ENCODE measurements at places on chromosomes 11 and 22.
A peak's percentile ranks its signal among the peaks of the same experiment; 100 is the strongest.

GRCh38 chr11:124970925-124971324 is 16.9 kb downstream of the CCDC15 start:
- DNase-seq, result peak; percentile 33

- DNase-seq, result peak; percentile 9
Observed at GRCh38 chr11:125105926-125106325, 5.5 kb downstream of the TMEM218 start.

DNA sequence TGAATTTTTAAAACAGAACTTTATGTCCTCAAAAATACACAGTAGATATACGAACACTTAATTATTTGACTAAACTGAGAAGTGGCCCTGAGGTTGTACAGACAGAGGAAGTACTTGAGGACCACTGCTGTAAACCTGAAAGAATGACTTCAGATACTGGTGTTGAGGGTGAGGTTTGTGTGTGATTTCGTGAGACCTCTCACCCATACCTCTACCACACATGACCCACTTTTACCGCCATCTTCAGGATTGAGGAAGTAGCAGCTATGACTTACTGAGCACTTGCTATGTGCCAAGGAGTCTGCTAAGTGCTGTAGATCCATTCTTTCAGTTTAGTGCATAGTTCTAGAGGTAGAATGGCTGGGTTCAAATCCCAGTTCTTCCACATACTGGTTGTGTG is 21.9 kb downstream of the MMP13 start:
- peak; percentile 2 for DNase-seq

DNA sequence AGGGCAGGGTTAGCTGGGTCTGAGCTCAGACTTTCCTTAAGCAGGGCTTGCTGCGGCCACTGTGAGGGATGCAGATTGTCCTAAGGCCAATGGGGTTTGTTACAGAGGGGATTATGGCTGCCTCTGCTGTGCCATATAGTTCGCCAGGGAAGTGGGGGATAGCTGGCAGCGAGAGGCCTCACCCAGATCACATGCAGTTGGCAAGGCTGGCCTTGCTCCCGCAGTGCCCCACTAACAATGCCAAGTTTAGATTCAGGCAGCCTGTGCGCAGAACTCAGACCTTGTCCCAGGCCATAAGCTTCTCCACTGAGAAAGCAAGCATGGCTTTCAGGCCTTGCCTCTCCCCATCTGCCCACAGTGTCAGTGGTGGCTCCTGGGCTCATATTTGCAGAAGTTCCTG is 4.7 kb upstream of the APOL2 start:
- DNase-seq, result no peak

GRCh38 chr11:111977146-111978027 is 40.2 kb downstream of the DIXDC1 start:
- no peak for DNase-seq

DNA sequence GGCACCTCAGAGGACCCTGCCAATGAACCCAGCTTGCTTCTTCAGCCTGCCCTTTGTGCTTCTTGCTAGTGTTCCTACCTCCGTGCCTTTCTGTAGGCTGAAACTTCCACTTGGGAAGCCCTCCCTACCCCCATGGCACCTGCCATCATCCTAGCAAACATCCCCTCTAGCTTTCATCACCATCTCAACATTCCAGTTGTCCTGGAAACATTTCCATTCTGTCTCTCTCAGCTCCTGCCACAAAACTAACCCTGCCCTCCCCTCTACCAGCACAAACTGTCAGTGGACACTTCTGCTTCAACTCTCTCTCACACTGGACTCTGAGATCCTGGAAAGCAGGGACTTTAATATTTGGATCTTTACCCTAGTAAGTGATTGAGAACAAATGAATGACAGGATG is 525.8 kb upstream of the TENM4 start:
- DNase-seq, result no peak

GRCh38 chr22:39278040-39278439 is 33.3 kb upstream of the PDGFB start:
- DNase-seq, result no peak

DNA sequence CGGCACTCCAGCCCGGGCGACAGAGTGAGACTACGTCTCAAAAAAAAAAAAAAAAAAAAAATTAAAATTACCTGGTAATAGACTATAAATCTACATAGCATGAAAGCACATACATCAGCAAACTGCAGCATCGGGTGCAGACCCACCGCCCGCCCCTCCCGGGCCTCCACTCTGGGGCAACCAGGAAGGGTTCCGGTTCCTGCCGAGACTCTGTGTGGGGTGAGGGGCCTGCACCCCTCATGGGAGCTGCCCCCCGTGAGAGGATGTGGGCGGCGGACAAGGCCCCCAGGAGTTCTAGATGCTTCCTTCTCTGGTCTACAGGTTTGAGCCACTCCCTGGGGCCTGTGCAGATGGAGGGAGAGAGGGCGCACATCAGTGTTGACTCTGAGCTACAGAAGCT is 9.1 kb downstream of the DRD4 start:
- no peak for DNase-seq

DNA sequence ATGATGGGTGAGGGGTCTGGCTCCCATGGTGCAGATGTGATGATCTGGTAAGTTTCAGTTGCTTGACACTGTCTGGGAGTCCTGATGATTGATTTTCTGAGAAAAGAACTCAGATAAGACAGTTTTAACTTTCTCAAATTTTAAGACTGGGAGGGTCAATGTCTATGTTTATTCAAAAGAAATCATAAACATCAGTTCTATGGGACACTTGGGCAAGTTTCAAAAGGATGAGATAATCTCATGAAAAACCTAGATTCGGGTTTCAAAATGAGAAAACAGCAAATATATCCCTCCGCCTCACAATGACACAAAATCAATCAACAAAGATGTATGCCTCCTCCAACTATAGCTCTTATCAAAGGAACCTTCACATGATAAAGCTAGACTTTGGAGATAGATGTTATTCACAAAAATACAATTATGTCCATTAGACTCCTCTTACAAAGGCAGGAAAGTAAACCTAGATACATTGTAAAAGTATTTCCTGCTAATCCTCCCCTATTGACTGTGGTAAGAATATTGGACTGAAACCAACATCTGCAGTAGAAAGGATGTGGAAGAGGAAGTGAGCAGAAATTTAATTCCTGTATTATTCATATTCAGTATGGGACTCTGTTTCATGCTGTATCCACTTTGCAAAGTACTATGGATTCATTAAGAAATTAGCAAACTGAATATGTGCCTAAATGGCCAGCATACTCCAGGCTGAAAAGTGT is 21.6 kb downstream of the SVIP start:
- DNase-seq, result peak; percentile 76

- DNase-seq, result peak; percentile 30
Observed at GRCh38 chr11:3903207-3903896, 47.9 kb downstream of the STIM1 start.

GRCh38 chr11:70067036-70067435 is 11.1 kb upstream of the ANO1 start:
- DNase-seq, result no peak

GRCh38 chr22:38249803-38250642 is 22.8 kb downstream of the TMEM184B start:
- no peak for DNase-seq

DNA sequence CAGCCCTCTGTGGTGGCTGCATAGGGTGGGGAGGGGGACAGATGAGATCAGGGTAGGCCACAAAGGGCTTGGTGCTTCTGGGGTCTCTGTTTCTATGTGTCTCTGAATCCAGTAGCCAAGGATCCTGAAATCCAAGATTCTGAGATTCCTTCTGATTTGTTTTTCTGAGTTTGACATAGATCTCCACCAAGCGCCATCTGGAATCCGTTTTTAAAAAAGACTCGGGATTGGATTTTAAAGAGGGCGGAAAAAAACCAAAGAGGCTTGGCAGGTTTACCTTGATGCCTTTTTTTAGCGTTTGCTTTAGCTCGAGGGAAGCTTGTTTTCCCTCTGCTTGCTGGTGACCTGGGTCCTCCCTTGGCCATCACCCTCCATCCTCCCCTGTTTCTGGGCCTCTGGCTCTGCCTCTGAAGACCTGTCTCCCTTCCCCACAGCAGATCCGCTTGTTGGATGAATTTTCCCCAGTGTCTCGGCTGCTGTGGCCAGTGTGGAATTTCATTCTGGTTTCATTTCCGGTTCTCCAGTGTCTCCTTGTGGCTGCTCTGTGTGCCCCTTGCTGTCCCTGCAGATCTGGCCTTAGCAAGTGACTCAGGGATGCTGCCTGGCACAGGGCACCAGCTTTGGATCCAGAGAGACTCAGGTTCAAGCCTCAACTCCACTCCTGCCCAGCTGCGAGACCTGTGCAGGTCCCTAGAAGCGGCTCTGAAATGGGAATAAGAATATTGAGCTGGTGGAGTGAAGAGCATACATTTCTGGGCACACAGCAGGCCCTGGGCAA is 15.1 kb downstream of the SYNGR1 start:
- DNase-seq, result no peak

DNA sequence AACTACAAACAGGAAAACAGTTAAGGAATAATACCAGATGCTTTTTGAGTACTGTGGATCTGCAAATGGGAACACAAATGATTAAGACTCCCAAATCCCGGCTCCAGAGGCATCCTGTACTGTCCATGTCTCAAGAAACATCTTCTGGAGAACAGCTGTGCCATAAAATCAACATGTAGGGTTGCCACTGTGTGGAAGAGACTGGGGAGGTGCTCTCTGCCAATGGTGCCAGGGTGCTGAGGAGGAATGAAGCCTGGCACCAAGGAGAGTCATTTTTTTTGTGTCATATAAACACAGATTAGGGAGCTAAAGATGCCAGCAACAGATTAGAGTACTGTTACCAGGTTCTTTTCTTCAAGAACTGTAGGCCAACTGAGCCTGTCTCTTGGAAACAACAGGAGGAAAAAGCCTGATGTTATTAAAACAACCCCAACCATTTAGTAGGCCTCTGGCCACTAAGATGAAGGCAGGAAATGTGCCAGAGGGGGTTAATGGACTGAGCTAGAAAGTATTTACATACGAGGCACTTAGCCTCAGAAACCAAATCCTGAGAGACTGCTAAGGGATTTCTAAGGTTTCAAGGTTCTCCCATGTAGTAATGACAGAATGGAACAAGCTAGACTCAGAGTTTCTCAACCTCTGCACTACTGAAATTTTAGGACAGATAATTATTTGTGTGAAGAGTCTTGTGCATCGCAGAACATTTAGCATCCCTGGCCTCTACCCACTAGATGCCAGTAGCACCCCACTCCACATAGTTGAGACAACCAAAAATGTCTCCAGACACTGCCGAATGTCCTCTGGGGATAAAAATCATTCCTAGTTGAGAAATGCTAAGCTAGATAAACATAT is 54.6 kb upstream of the CHRM4 start:
- DNase-seq, result no peak

DNA sequence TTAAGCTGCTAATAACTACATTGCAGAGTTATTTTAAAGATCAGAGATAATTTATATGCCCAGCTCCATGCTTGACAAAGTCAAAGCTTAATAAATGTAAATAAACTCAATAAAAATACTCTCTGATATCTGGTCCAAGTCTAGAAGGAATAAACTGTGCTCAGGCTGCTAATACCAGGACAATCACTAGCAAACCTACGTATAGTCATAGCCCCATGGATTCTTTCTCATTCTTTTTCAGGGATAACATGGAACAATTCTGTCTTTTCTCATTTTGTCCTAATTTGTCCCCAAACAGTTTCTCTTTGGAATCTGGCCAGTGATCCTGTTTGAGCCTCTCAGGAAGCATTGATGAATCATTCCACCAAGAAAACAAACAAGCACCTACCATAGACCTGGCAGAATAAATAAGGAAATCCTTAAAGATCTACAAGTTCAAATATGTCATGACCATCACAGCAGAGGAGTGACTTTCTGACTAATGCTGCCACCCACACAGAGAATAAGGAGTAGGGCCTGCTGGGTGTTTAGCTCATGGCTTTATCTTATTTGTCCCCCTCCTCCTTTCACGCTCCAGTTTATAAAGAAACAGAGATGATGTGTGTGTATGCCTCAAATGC is 14.1 kb upstream of the B3GNT6 start:
- DNase-seq, result no peak

- DNase-seq, result no peak
Observed at GRCh38 chr11:18791207-18791968, at the start of gene PTPN5. Gene PTPN5, minus strand, starts transcription at chr11:18791798. Its CDS starts 19,840 bp downstream, at chr11:18771958.

GRCh38 chr22:43888740-43889139 is 3.1 kb downstream of the PNPLA5 start:
- no peak for DNase-seq

GRCh38 chr11:111155021-111155420 is 90.5 kb upstream of the POU2AF2 start:
- no peak for DNase-seq

DNA sequence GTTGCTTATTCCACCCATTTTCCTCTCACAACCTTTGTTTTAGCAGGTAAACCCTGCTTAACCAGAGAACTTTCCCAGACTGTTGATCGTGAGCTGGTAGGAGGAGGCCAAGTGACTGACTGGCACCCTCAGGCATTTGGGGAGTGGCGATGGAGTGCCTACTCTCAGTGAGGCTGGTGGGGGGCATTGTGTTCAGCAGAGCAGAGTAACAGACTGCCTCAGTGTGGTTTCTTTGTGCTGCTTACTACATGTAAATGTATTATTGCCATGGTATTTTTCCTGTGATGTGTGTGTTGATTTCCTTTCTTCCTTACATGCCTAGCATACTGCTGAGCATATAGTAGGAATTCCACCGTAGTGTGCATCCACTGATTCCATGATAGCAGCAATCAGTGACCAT is 2.6 kb downstream of the MARK2 start:
- no peak for DNase-seq

GRCh38 chr11:102972853-102973252 is 17.3 kb upstream of the MMP13 start:
- no peak for DNase-seq

GRCh38 chr22:50218153-50218995 is 17.6 kb downstream of the SELENOO start:
- no peak for DNase-seq

- peak; percentile 52 for DNase-seq
Observed at GRCh38 chr11:118171269-118172062, 5.0 kb downstream of the SCN2B start.

DNA sequence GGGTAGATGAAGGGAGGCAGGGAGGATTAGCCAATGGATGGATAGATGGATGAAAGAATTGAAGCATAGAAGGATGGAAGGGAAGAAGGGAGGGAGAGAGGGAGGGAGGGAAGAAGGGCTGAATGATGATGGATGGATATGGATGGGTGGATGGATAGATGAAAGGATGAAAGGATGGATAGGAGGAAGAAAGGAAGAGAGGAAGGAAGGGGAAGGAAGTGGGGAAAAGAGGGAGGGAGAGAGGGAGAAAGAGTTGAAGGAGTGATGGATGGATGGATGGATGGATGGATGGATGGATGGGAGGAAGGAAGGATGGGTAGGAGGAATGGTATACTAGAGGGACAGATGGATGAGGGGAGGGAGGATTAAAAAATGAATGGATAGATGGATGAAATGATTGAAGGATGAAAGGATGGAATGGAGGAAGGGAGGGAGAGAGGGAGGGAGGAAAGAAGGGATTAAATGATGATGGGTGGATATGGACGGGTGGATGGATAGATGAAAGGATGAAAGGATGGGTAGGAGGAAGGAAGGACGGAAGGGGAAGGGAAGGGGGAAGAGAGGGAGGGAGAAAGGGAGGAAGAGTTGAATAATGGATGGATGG is 145.9 kb downstream of the MN1 start:
- DNase-seq, result no peak
